NCI-H446 treated with DMSO at 0.1 percent for 48 hours (cell line): ENCODE measurements at places on chromosomes 7 and 10.

- DNase-seq, result no peak
Observed at GRCh38 chr10:98031440-98031839, 1.0 kb upstream of the CRTAC1 start.

DNA sequence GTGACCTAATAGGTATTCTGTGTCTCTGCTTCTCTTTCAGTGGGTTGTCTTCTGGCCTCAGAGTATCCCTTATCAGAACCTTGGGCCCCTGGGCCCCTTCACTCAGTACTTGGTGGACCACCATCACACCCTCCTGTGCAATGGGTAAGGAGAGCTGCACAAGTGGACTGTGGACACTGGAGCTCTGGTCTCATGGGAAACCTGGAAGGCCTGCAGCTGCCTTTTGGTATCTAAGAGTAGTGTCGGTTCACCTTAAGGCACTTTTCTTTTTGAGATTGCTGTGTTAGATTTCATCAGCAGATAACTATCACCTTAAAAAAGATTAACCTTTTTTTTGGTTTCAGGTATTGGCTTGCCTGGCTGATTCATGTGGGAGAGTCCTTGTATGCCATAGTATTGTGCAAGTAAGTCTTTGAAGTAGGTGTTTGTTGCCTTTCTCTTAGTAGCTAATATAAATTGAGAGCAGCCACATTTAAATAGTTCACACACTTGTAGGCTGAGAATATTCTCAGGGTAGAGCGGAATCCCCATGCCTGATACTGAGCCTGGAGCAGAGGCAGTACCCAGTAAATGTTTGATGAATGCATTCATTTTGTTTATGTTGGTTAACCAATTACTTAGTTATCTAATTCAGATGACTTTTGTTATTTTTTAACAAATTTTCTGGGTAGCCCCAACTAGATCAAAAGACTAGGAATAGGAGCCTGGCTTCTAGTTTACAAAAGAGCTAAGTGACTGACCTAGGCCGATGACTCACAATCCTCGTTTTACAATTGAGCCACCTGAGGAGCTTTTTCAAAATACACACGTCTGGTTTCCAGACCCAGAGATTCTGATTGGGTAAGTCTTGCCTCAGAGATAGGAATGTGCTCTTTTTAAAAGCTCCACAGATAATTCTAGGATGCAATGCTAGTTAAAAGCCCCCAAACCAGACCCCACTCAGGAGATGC, 3.6 kb downstream of the TMEM254 start:
- no peak for DNase-seq

GRCh38 chr10:16890691-16891090, 73.5 kb upstream of the RSU1 start:
- DNase-seq, result no peak

DNA sequence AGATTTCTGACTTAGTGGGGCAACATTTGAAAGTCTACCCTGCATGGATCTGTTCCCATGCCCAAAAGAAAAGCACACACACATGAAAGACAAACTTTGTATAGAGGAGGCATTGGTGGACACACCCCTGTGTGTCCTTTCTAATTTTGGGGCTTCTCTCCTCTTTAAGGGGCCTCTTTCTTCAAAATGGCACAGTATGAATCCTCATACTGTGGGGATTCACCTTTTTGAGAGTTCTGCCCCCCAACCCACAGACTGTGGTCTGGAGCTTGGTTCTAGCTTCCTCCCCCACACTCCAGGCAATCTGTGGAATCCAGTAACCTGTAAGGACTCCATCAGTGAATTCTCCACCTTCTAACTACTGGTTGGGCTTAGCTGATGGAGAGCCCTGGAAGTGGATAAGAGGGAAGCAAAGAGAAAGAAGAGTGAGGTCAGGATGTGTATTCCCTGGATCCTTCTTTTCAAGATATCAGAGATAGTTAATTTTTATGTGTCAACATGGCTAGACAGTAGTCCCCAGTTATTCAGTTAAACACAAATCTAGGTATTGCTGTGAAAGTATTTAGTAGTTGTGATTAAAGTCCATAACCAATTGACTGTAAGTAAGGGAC, 32.4 kb upstream of the CDK6 start:
- DNase-seq, result no peak

DNA sequence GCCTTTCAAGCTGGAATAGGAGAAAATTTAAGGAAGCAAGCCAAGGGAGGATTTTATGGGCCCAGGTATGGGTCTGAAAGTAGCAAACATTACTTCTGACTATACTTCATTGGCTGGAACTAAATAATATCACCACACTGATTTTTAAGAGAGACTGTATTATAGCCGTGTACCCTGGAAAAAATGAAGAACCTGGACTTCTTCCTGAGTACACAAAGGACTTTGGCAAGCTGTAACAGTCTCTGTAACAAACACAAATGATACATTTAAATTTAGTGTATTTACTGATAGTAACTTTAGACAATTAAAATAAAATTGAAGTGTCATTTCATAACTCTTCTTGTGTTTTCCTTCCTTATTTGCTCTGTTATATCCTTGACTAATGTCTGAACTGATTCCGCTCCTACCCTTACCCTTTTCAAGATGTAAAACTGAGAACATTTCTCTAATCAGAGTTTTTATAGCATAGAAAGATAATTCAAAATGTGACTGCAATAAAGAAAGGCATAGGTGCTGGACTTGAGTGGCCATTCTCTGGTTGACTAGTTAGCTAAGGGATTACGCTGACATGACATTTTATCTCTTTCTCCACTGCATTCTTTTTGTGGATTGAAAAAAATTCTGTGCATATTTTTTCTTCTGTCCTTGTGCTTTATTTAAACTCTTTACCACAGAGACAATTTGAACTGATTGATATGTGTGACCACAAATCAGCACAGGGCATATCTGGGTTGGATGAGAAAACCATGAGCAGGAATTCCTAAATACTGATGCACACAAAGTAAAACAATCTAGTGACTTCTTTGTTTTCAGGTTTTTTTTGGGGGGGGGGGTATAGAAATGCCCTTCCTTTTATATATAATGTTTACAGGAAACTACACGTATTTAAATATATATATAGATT, 349.7 kb downstream of the MDFIC start:
- no peak for DNase-seq

- no peak for DNase-seq
Observed at GRCh38 chr7:157517782-157518513, 181.1 kb downstream of the DNAJB6 start.

GRCh38 chr7:4319280-4319679, 362.8 kb upstream of the FOXK1 start:
- no peak for DNase-seq

GRCh38 chr10:133458021-133458709, 4.4 kb downstream of the SCART1 start:
- no peak for DNase-seq

DNA sequence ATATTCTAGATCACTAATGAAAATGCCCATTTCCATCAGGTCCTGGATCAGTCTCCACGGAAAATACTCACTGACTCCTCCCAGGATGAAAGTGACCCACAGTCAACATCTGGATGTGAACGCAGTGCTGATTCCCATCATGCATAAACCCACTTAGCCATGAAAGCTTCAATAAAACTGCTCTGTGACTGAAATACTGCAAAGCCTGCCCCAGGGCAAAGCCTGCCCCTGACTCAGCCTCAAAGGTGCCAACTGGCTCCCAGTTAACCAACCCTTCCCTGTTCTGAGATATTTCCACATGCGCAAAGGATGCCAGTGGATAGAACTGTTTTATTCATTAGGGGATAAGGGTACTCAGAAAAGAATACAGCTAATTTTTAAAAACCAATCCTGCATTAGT, 24.0 kb downstream of the OSBPL3 start:
- no peak for DNase-seq

- DNase-seq, result no peak
Observed at GRCh38 chr7:40244226-40244625, 109.4 kb downstream of the SUGCT start.

DNA sequence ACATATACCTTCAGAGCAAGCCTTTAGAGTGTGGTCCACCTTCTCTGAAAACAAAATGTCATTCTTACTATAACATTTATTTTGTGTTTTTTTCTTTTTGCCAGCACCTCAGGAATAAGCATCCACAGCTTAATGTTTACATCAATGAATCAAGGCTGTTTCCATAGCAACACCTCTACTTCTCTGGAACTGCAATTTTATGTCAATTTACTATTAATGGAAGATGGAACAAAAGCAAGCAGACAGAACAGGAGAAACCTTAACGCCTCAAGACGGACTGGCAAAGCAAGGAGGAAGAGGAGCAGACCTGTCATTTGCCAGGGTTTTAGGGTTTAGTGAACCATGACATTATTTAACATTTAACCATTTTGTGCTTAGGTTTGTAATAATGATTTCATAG, 63.1 kb downstream of the PRR15 start:
- no peak for DNase-seq

DNA sequence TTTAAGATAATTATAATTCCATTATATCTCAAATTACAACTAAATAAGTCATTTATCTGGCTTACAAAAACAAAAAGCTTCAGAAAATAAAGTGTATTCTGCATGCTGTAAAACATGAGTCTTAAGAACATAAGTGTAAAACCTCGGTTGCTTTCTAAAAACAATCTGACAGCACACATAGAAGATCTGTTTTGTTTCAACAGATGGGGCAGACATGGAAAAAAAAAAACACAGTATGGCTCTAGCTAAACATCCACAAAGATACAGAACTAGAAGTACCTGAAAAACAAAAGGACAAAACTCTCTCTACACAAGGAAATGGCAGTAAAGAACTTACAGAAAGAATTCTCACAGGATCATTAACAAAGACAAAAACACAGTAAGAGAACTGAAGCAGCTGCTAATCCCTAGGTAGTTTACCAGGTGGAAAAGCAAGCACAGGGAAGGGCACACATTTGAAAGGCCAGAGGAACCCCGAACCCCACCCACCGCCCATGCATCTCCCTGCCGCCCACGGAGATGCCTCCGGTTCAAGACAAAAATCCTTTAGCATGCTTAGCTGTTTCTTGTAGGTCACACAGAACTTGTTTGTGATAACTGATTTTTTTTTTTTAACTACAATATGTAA, 42.5 kb downstream of the DLD start:
- DNase-seq, result no peak

GRCh38 chr10:3330663-3331062, 158.1 kb upstream of the PITRM1 start:
- DNase-seq, result no peak

- DNase-seq, result no peak
Observed at GRCh38 chr7:117283371-117283770, 39.5 kb downstream of the WNT2 start.

DNA sequence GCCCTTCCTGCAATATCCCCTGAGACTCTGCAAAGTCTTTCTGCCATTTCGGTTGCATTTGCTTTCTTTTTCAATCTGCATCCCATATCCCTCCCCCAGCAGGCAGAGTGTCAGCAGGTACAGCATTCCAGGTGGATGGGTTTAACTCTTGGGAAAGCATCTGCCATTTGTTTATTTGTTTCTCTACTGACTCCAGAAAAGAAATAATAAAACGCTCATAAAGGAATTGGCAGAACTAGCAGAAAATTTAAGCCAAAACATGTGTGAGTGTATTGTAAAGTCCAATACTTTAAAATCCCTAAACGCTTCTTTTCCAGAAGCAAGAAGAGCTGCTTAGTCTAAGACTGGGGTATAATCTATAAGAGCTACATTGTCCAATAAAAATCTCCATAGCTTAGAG, 393.8 kb downstream of the TNS3 start:
- DNase-seq, result no peak

DNA sequence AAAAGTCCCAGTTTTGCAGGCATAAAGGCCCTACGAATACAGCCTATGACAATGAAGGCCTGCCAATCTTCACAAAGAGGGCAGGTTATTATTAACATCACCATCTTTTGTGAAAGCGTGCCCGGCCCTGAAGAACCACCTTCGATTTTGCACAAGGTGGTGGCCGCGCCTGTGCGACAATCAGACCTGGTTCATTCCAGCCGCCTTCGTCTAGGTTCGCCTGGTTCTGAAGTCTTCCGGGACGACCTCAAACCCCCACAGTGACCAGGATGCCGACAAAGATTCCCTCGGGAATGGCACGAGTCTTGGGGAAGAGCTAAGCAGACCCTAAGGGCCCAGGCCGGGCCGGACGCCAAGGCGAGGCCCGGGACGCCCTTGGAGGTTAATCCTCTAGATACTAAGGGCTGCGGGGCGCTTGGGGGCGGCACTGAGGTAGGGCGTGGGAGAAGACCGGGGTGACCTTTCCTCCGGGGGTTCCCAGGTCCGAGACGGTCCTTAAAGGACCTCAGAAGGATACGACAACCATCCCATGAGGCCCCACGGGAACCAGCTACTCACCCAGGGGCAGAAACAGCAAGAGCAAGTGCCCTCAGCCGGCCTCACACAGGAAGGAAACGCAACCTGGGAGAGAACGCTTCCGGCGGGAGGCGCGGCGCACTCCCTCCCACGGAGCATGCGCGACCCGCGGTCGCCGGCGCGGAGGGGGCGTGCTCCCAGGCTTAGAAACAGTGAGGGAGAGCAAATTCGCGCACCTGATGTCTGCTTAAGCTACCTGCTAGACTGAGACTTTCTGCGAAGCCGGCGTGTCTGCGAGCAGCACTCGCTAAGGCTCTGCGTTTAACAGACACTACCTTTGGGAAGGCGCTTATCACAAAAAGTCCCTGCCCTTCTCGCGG, at the start of gene ATAD1:
TSS of gene ATAD1 (minus strand) at position 618 of the 896 bp plus-strand sequence. CDS start 3,627 bp downstream, outside the sequence.
- DNase-seq, result peak; percentile 40

- DNase-seq, result no peak
Observed at GRCh38 chr7:117025891-117026290, 72.6 kb downstream of the ST7 start.
